Activated CD8-positive, alpha-beta memory T cell treated with anti-CD3 and anti-CD28 coated beads, Interleukin-2, amount 50 U/mL, for 48 hours (primary cell): ENCODE measurements at places on chromosomes 6 and 20.

DNA sequence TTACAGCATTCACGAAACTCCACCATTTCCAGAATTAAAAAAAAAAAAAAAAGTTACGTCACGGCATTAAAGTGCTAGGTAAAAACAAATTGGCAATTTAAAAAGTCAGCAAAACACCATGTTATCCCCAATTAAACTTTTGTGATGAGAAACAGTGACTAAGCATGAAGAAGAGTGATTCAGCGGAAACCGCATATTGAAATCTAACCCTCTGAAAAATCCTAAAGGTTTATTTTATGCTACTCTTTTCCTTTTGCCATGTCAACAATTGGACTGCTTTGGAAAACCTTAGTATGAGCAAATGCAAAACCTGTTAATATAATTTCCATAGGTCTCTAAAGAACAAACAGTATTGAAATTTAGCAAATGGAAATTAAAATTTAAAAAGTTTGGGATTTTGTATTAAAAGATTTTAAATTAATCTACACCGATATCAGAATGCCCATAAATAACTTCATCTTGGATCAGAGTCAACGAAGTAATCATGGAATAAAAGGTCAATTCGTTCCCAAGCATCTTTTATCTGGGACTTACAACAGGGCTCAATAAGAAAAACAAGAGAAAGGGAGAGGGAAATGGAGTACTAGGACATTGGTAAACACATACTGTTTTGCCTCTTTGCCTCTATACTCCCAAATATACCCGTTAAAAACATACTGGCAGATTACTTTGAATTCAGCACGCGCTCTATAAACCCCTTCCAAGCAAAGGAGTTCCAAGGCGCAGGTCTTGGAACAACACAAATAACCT, 1.1 kb downstream of the FBXO30 start:
- no peak for DNase-seq

- DNase-seq, result no peak
Measured at GRCh38 chr6:162416831-162417537, 310.6 kb downstream of the PRKN start.

DNA sequence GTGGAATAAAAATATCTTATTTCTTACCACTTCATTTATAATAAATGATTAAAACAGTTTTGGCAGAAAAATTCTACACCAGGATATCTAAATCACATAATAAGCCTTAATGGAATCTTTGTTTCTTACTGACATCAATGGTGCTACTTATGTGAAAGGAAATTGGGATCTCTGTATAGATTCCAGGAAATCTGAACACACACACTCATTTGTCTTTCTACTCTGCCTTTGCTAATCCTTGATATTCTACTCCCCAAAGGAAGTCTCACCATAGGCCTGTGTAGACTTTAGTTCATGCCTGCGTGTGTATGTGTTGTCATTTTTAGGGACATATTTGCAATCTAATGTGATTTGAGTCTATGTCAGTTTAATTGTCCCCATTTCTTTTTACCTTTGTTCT, 7.9 kb downstream of the ADGRB3 start:
- DNase-seq, result no peak

GRCh38 chr6:140183881-140184280, 809.4 kb upstream of the CITED2 start:
- DNase-seq, result no peak
